Activated naive CD8-positive, alpha-beta T cell treated with anti-CD3 and anti-CD28 coated beads for 36 hours (primary cell): ENCODE measurements at places on chromosomes 5 and 9.

- DNase-seq: no peak
Measured at GRCh38 chr9:92860867-92861266, 17.0 kb downstream of the ZNF484 start.

DNA sequence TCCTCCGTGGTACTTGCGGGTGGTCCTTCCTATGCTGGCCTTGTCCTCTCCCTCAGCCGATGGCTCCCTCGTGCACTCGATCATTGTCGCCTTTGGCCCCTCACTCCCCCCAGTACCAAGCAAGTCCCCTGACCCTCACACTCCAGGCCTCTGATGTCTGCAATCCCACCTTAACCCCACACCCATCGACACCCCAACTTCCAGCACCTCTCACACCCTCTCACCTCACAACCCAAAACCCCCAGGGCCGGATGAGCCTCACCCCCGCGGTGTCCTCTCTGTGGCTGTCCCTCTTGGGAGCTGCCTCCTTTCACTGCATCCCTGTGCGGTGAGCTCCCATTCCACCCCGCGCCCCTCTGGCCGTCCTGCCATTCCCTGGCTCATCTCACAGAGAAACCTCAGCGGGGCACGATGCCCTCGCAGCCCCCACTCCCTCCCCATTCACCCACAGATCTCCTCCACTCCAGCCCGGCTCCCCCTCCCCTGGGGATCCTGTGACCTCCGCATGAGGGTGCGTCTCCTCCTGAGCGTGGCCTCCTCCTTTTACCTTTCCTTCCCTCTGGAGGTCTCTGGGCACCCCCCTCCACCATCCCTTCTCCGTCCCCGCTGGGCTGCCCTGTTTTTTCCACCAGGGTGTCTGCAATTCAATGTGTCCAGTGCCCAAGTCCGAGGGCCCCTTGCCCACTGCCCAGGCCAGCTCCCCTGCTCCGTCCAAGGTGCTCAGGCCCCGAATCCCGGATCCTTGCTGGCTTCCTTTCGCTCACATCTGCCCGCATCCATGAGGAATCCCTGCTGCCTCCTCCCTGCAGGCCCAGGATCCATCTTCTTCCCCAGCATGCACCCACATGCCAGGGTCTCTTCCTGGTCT lies 15.8 kb upstream of the RNU6ATAC start:
- DNase-seq: no peak

GRCh38 chr5:127170918-127171600 lies 97.8 kb upstream of the C5orf63 start:
- no peak for DNase-seq

- DNase-seq: no peak
Measured at GRCh38 chr9:72154468-72155285, 5.4 kb downstream of the GDA start.

- DNase-seq: no peak
Measured at GRCh38 chr5:157735991-157736390, 4.8 kb downstream of the THG1L start.

DNA sequence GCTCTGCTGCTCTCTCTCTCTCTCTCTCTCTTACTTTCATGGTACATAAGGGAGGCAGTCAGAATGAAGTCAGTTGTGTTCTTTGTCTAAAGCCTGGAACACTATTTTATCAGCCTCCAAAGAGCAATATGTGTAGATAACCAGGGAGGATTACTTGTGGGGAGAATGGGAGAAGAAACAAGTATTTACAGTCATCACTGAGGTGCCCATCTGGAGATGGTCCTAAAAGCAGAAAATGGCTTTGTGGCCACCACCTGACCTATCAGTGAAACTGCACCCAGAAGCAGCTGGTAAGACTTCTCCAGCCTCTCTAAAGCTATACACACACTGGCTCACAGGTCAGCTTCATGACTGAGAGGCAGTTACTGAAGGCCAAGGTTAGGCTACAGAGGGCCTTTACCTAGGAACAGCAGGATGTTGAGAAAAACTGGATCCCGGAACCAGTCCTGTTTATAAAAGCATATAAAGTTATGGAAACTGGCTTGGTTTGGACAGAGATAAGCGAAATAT lies 75.1 kb downstream of the MRPS27 start:
- DNase-seq: no peak

DNA sequence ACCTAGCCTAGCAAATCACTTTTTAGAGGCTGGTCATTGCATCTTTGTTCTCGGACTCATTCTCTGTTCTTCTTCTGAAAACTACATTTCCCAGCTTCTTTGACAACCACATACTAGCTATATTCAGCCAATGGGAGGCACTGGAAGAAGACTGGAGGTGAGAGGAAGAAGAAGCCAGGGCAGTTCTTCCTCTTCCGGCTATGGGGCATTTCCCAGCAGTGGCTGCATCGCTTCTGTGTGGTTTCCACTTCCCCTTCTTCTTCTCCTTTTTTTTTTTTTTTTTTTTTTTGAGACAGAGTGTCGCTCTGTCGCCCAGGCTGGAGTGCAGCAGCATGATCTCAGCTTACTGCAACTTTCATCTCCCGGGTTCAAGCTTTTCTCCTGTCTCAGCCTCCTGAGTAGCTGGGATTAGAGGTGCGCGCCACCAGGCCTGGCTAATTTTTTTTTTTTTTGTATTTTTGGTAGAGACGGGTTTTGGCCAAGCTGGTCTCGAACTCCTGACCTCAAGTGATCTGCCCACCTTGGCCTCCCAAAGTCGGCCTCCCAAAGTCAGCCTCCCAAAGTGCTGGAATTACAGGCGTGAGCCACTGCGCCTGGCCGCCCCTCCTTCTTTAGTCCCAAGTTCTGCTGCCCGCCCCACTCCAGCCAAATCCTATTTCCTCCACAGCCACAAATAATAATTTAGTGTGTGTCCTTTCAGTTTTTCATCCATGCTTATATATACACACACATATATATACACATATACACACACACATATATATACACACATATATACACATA lies 6.9 kb upstream of the UBAP1 start:
- peak; percentile 50 for DNase-seq
